ENCODE measurements at places on chromosomes 1 and 21.

GRCh38 chr21:35197992-35198431, 148.9 kb upstream of the RUNX1 start:
- no peak for DNase-seq

GRCh38 chr1:85303440-85304162, 27.2 kb upstream of the BCL10 start:
- DNase-seq = no peak

DNA sequence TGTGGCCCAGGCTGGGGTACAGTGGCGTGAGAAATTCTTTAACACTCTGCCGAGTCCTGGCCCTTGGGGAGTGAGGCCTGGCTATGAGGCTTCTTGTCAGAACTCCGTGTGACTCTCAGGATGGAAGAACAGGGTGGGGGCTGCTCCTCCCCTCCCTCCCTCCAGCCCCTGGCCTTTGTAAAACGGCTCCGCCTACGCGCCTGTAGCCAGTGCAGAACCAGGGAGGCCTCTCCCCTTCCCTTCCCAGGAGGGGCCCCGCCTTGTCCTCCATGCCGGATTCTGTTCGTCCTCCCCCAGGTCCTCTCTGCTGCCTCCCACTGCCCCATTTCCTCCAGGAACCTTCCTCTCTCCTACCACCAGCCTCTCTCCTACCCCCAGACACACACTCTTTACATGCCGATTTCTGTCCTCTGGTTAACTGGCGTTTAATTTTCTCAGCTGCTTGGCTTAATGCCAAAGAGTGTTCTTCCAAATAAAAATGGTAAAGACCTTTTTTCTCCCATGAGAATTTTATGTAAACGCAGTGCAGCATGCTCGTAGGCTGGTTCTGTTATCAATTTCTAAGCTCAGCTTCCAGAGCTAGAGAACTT, 21.0 kb downstream of the PDE9A start:
- no peak for DNase-seq

DNA sequence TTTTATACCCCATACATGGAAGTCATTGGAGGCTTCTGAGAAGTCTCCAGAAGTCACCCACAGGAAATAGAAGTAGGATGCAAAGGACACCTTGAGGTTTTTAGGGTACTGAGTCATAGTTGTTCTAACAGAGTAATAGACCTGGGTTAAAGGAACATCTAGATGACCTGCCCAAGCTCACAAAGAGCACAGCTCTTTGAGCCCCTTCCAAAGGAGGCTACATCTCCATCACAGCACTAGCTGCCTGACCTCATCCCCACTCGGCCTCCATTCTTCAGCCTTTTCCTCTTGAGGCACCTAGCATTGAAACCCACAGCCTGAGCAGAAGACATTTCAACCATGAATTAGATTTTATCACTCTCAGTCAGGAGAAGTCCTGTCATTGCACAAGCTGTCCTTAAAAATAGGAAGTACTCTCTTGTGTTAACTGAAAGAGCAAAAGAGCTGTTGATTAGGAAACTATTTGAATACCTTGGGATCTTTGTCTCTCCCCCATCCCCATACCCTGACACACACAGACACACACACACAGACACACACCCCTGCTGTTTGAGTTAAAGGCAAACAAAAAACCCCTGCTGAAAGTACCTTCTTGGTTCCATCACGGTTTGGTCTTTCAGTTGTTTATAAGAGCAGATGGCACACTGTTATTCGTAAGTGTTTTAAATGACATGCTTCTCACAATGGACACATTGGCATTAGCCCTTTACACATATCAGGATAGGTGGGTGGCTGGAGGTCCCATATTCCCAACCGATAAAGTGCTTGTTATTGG, 22.2 kb downstream of the MKNK1 start:
- no peak for DNase-seq

DNA sequence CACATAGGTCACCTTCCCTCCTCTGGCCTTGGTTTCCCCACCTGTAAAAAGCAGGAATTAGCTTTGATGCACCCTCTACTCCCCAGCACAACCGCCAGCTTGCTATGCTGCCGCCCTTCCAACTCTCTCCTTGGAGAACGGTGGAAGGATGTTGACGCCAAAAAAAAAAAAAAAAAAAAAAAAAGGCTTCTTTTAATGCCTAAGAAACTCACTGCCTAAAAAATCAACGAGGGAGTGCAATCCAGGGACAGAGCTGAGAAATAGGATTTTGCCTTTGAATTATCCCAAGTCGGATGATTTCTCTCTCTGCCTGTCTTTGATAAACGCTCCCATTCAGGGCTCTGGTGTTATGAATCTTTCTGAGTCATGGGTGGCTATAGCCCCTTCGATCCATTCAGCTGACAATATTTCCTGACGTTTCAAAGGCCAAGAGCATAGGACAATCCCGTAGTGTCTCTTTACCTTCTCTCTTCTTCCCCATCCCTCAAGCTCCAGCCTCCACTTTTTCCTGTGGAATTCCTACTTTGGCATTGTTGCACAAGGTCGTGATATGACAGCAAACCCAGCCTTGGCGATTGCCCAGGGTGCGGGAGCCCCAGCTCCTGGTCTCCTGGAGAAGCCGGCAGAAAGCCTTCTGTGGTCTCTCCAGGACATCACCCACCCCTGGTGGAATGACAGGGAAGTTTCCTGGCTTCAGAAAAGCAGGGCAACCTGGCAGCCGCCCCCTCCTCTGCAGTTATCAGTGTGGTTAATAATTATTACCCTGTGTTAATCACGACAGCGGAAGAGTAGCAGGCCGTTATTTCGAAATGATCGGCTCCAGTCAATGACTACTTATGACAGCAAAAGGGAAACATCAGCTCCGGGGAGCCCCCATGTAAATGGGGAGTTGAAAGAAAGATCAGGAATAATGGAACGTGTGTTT, 8.0 kb upstream of the PLXNA2 start:
- no peak for DNase-seq

DNA sequence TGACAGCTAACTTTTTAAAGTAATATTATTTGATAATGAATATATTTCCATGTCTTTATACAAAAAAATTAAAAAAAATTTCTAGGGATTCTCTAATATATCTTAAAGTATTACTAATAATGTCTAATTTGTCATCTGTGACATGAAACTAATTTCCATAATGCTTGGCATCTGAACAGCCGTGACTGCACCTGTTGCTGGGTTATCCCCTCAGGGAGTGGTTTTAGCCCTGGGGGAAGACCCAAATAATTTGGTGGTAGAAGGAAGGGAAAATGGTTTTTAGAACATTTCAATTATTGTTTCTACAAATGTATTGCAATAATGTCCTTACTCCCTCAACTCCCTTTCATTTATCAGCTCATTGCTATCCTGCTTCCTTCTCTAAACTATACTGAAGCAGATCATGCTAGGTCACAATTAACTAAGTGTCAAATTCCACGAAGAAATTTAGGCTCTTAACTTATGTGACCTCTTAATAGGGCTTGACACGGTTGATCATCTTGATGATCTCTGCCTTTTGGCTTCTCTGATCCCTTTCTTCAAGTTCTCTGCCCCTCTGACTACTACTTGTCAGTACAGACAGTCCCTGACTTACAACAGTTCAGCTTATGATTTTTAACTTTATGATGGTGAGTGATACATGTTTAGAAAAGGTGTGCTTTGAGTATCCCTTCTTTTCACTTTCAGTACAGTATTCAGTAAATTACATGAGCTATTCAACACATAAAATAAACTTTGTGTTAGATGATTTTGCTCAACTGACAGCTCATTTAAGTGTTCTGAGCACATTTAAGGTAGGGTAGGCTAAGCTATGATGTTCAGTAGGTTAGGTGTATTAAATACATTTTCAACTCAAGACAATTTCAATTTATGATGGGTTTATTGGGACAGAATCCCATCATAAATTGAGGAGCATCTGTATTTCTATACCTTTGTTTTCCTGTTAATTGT, 26.4 kb upstream of the DPH5 start:
- no peak for DNase-seq

DNA sequence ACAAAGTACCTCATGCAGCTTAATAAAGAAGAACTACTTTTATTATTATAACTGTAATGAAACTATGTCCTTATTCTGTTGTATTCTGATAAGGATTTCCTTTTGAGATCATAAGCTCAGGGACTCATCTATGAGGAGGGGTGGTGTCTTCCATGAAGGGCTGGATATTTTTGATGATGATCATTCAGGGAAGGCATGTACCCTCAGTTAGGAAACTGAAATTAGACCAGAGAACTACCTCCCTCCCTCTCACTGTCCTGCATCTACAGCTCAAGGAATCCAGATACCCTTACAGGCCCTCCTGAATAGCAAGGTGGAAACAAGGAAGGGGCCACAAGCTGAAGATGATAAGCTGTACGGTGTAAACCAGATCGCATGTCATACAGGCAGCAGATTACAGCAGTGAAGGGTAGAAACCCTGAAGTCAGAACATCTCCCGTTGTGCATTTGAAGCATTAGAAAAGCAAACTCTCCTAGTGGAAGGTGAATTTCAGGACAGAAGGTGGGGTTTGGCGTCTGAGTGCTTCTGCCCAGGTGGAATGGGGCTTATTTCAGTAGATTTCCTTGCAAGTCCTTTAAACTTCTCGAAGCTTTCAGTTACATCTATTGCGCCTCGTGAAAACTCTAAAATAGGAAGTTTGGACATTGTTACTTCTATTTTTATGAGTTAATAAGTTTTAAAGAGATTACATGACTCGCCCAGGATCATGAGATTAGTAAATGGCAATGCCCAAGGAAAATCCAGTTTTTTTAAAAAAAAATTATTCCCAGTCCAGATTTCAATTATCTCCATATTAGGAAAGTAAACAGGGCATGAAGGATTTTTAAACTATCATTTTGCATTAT, 101.1 kb upstream of the HNRNPU start:
- no peak for DNase-seq

GRCh38 chr1:222592171-222592570, 2.4 kb upstream of the TAF1A start:
- DNase-seq = no peak

DNA sequence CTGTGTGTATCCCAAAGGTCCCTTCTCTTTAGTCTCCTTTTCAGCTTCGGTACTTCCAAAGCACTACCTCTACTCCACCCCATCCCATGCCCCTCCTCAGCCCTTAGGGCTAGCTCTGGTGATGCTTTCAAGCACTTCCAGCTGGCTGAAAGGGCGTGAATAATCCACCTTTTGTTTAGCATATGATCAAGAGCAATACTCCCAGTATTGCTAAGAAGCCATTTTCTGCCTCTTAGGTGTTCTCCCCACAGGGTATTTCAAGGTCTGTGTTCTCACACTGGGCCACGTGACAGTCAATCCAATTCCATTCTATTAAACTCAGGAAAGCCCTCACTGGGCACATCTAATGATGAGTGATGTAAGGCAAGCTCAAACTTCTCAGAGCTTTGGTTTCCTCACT, 298.5 kb upstream of the PROX1 start:
- DNase-seq = no peak

DNA sequence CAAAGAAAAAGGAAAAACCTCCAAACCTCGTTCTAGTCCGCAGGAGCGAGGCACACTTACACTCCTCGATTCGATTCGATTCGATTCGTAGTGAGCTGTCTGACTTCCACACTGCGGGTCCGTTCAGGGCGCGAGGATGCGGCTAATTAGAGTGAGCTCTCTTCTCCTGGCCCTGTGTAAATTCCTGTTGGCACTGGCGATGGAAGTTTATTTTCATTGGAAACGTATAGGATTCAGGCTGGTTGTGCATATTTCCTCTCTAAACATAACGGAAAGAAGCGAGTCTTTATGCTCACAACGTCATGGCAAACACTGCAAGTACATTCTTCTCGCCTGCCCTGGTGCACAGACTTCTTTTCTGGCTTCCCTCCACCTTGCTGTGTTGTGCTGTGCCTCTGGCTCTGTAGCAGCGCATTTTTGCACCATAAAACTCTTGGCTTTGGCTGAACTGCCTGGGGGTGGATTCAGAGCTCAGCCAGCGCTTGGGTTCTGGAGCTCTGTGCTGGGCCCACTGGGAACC, 2.7 kb downstream of the HUNK start:
- DNase-seq = no peak

DNA sequence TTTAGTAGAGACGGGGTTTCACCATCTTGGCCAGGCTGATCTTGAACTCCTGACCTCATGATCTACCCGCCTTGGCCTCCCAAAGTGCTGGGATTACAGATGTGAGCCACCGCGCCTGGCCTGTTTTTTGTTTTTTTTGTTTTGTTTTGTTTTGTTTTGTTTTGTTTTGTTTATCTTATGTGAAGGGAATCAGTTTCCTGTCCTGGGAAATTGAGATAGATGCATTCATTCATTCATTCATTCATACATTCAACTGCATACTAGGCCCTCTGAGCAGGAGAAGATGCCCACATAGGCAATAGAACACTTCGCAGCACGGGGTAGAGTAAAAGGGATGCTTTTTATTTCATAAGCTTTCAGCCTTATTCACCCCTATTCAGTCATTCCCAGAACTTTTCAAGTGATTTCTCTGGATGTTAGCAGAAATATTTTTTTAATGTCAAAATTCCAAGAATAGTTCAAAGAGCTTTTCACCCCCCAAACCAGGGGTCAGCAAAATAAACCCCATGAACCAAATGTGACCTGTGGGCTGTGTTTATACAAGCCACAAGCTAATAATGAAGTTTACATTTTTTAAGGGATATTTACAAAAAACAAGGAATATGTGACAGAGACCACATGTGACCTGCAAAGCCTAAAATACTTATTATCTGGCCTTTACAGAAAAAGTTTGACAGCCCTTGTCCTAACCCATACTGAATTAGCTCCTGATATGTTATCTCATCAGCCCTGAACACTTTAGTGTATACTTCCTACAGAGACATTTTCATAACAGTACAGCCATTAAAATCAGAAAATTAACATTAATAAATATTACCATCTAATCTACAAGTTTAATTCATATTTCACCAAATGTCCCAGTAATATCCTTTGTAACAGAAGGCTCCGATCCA, 127.1 kb downstream of the MAST2 start:
- no peak for DNase-seq

DNA sequence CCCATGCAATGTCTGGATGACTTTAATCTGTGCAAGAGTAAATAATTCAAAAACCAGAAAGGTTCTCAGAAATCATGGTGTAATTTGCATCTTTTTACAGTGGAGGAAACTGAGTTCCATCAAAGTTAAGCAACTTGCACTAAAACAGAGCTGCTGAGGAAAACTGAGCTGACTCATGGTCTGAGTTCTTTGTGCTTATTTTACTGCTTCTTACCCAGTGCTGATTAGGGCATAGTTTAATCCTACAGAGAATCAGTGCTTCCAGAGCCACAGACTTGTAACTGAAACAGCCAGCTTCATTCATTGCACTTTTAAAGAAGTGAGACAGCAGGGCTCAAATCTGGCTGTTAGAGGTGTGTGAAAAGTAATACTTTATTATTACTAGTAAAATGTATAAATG, 10.9 kb upstream of the RWDD3 start:
- DNase-seq = no peak

DNA sequence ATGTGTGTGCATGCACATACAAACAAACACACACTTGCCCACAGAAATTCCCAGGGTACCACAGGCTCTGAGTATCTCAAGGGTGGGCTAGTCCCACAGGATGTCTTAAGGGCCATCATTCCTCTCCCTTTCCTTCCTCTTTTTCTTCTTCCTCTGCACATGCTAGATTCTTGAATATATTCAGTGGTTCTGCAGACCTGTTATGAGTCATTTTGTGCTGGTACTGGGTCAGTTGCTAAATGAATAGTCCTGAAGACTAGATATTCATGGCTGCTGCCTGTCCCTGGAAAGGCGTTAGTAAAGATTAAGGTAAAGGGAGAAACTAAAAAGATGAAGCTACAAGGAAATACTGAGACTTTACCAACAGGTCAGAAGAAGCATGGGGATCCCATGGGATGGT, 256.7 kb upstream of the KIAA0040 start:
- no peak for DNase-seq
